ENCODE measurements at places on chromosomes 2 and 18.

- no peak for DNase-seq
These were observed 9.9 kb downstream of the NFE2L2 start for GRCh38 chr2:177254433-177255226.

- DNase-seq = no peak
These were observed 239.0 kb downstream of the EIPR1 start for GRCh38 chr2:3138621-3139020.

DNA sequence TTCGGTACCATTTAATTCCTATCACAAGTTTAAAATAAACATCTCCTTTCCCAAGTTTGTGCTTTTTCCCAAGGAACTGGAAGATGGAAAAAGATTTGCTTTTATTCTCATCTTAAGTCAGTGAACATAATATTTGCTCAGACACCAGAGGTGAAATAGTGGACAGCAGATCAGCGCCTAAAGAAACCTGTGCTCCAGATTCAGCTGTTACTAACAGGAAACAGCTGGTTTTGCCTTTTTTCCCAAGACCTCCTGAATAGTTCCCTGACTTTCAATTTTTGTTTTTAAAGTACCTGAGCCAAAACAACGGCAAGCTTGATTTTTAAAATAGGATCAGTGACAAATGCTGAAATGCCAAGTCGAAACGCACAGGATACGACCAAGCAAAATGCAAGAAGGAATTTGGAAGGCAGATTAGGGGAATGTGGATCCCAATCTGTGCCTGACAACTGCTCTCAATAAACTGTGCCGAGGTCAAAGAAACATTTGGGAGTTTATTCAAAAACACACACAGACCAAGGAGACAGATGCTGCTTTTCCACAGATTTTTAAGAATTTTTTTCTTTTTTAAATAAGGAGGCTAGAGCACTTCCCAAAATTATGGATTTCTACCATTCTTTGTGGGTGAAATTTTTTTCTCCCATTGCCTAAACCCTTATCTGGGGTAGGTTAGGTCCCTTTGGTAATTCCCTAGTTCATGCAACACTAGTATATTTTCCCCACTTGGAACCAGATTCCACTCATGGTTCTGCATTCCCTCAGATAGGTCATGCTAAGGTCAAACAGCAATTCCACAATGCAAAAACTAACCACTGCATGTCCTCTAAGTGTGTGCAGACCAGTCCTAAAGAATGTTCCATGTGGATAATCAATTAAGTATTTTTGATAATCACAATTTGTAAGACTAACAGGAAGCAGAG is 121.5 kb upstream of the PDE1A start:
- no peak for DNase-seq

GRCh38 chr2:71906357-71906973 is 241.2 kb downstream of the CYP26B1 start:
- no peak for DNase-seq

DNA sequence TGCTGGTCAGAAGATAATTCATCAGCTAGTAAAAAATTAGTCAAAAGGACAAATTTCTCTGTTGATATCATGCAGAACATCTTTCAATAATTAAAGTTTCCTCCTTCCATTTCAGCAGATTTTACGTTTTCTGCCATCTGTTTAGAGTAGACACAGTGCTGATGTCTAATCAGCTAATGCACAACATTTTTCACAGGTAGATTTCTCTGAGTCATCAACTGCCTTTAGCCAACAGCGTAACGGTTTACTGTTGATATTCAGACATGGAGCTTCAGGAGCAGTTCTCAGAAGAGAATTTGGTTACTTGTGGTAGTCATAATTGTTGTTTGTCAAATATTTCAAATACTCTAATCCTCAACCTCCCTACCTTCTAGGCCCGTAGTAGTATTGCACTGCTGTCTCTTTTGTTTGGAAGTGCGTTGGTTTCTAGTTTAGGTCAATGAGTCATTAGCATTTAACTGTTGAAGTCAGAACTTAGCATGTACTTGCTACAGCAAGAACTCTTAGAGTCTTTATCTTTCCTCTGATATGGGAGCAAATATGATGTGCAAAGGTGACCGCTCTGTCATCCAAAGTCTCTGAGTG is 86.8 kb upstream of the TFPI start:
- DNase-seq = no peak

GRCh38 chr2:6355886-6356761 is 509.6 kb downstream of the CMPK2 start:
- no peak for DNase-seq

DNA sequence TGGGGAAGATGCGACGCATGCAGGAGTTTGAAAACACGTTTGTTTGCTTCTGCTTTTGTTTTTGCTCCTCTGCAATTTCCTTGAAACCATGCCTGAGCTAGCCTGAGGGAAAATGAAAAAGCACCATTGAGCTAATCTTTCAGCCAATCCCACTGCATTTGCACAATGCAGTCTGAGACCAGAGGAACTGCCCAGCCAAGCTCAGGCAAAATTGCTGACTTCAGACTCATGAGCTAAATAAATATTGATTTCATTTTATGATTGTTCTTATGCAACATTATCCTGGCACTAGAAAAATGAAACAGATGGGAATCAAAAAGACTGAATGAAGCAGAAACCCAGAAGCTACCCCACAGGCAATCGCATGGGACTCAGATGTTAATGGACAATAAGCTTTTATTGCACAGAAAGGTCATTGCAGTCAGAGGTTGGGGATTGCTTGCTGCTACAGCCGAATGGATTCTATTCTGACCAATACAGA is 37.0 kb downstream of the TPRKB start:
- DNase-seq = no peak

DNA sequence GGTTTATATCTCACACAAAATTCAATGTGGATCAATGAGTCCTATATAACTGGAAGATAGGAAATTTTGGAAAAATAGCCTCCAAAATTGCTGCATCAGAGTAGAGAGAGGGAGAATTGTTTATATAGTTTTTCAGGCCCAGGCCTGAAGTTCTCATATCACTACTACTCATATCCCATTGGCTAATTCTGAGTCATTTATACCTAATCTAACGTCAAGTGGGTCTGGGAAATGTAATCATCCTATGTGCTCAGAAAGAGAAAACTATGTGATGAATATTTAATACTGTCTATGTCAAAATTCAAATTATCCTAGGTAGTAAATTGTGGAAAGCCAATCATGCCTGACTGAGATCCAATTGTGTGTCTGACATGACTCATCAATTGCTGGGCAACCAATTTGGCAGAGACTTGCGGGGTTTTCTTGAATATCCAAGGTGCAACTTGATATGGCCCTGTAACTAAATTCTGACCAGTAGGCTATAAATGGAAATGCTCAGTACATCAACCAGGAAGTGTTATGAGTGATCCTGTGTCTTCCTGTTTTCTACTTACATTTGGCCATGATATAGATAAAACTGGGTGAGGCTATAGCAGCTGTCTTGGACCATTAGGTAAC is 744.4 kb downstream of the KCNJ3 start:
- DNase-seq = no peak

DNA sequence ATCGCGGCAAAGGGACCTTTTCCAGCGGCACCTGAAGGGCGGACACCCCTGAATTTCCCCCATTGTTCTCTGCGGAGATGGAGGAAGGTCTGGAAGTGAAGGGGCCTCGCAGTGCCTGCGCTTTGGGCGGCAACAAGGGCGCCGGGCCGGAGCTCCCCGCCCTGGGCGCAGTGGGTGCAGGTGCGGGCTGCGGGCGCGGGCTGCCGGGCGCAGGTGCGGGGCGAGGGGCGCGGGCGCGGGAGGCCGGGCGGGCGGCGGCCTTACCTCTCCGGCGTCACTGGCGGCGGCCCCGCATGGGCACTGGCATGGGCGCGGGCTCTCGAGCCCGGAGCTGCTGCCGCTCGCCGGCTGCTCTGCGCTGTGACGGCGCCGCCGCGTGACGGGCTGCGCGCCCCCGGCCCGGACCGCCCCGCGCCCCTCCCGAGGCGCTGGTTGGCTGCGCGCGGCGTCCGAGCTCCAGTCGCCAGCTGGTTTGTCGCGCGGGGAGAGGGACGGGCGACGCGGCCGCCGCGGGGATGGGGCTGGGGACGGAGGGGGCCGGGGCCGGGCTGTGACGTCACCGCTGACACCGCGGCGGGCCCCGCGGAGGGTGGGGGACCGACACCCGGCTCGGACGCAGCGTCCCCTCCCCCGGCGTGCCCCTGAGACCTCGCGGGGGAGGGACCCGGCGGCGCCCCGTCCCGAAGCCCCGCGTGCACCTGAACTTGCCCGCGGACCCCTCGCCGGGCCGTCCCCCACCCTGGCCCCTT is at the start of gene KIF1A:
KIF1A (minus strand) TSS at position 362 of the 749 bp plus-strand sequence. CDS start 22,467 bp downstream, outside the sequence.
- DNase-seq = no peak

DNA sequence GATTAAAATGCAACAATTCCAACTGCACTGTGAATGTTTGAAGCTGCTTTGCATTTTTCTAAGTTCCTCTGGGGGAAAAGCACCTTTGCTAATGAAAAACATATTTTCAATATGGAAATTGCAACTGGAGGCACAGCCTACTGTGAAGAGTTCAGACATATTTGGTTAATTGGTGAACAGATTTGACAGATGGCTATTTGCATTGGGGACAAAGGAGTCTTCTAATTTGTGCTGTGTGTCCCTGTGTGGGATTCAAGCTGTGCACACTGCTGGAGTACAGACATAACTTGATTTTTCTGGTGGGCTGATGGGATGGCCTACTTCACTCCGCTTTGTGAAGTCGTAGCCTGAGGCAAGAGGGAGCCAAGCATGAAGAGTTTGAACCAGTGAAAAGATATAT is 40.7 kb upstream of the ARHGAP25 start:
- DNase-seq = no peak

- no peak for DNase-seq
These were observed 36.0 kb downstream of the ATIC start for GRCh38 chr2:215347878-215348277.

GRCh38 chr18:32884543-32884942 is 111.7 kb upstream of the KLHL14 start:
- DNase-seq = no peak

- DNase-seq = no peak
These were observed 136.1 kb upstream of the MYCN start for GRCh38 chr2:15804246-15804619.

DNA sequence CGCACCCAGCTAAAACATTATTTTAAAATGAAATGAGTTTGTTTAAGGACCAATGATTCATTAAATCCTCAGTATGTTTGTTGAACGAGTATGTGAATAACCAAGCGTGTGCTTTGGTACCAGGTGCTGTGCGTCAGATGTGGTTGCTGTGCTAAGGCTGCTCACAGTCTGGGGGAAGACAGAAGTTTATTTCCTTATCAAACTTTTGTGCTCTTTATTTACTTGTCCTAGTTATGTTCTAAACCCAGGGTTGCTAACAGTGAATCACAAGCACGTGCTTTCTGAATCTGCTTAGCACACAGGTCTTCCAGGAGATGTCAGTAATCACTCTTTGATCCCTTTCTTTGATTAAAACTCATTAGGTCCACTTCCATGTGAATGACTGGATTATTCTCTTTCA is 37.0 kb downstream of the RAPGEF4 start:
- no peak for DNase-seq

GRCh38 chr2:202122980-202123720 is 50.1 kb downstream of the KIAA2012 start:
- DNase-seq = no peak

GRCh38 chr2:10831400-10831985 is 18.9 kb upstream of the PDIA6 start:
- DNase-seq = no peak

DNA sequence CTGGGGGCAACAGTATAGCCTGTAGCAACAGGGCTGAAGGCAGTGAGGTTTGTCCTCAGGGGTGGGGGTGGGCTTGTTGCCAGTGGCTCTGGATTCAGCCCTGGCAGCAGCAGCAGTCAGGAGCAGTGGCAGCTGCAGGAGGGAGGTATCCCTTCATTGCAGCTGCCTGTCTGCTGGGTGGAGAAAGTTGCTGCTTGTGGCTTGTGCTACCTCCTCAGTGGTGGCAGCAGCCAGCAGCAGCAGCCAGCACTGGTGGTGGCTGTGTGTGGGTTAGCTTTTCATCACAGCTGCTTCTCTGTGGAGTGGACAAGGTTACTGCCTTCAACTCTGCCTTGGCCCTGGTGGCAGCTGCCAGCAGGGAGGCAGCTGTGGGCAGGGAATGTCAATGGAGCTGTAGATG is 94.9 kb downstream of the ARL6IP6 start:
- no peak for DNase-seq

DNA sequence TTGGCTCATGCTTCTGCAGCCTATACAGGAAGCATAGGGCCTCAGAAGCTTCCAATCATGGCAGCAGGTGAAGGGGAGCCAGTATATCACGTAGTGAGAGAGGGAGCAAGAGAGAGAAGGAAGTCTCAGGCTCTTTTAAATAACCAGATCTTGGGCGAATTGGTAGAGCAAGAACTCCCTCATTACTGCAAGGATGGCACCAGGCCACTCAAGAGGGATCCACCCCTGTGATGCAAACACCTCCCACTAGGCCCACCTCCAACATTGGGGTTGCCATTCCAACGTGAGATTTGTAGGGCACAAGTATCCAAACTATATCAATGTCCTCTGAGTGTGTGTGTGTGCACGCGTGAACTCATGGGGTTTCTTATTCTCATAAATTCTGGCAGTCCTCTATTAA is 37.6 kb upstream of the RMP24 start:
- DNase-seq = no peak

All from stimulated activated CD8-positive, alpha-beta memory T cell treated with anti-CD3 and anti-CD28 coated beads, Interleukin-7, amount 100 ng/mL, for 1 hour (primary cell).